Endothelial cell of umbilical vein (primary cell): ENCODE measurements at places on chromosomes 7 and 10. TPM values are rescaled to one million over a fixed set of nuclear protein-coding genes. Genes with fewer than 3 reads are reported as not detected.

AGAP6 gene
- polyA plus RNA-seq = 12.7 and 15.8 TPM in 2 replicates

HOXA5 gene
- 18.6 and 22.1 TPM in 2 replicates for polyA plus RNA-seq

BEND7 gene
- 4.8 and 7.3 TPM in 2 replicates for polyA plus RNA-seq

MACROH2A2 gene
- 0.08 TPM in 1 of 2 replicates, not detected in the other for polyA plus RNA-seq

TET1 gene
- 0.21 and 0.23 TPM in 2 replicates for polyA plus RNA-seq

CYP3A4 gene
- polyA plus RNA-seq = not detected in 2 replicates

PVRIG gene
- polyA plus RNA-seq = not detected in 2 replicates

GPR15LG gene
- not detected in 2 replicates for polyA plus RNA-seq

FGFBP3 gene
- polyA plus RNA-seq = 0.11 TPM in 2 replicates

CCDC186 gene
- polyA plus RNA-seq = 1.3 and 1.8 TPM in 2 replicates

PTF1A gene
- not detected in 2 replicates for polyA plus RNA-seq

ZNF503 gene
- polyA plus RNA-seq = 0.58 and 0.73 TPM in 2 replicates

C10orf53 gene
- not detected in 2 replicates for polyA plus RNA-seq

PTEN gene
- polyA plus RNA-seq = 6.7 and 8.0 TPM in 2 replicates

SPDYE16 gene
- 0.03 and 0.24 TPM in 2 replicates for polyA plus RNA-seq

ACTL6B gene
- polyA plus RNA-seq = not detected in 2 replicates

SAMD8 gene
- 17.1 and 19.6 TPM in 2 replicates for polyA plus RNA-seq

SPDYE8 gene
- not detected in 2 replicates for polyA plus RNA-seq

PRF1 gene
- not detected in 2 replicates for polyA plus RNA-seq
